ENCODE measurements at places on chromosomes 7 and 10.
A peak's percentile ranks its signal among the peaks of the same experiment; 100 is the strongest.

DNA sequence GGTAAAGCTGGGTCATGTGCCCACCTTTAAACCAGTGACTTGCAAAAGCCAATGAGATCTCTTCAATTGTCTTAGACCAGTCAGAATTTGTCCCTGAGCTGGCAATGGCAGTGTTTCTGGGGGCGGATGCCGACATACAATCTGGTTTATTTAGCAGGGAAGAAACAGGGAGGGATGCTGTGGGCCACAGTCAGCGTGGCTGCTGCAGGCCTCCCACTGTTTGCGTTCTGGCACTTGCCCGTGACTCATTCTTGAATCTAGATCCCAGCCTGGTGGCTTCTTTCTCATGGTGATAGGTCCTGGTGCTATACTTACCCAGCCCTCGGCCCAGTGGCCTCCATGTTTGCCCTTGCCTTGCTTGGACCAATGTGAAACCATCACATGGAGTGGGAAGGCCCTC lies 3.1 kb upstream of the CPA1 start:
- DNase-seq, result no peak

- no peak for DNase-seq
Observed at GRCh38 chr10:26357203-26357602, 80.9 kb upstream of the APBB1IP start.

DNA sequence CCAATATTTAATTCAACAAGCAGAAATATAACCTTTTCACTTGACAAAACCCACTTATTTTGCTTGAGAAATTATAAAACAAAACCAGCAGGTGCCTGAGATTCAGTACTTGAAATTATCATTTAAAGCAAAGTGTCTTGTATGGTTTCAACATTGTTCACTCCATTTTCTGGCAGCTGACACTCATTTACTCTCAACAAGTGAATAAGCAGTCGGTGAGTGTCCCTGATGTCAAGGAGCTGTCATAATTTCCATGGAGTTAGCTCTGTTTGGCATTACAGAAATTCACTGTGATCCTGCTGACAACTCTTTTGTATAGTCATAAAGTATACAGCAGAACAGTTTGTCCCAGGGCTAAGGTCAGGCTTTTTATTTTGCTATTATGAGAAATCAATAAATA lies 490.0 kb downstream of the CNTNAP2 start:
- DNase-seq, result no peak

DNA sequence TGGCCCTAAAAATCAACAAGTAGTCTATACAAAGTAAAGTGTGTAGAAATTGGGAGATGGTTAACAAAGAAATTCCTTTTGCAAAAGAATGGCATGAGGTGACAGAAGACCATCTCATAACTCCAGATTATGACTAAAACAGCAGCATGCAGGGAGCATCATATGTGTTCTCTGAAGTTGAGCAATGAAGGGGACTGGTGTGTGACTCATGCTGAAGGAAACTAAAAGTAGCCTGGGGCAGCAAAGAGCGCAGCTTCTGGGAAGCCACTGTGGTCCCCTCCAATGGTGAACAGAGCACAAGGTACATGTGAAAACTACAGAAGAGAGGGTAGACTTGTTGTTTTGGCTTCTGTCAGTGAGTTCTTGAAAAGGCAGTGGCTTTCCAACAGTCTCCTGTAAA lies 133.4 kb downstream of the MACC1 start:
- DNase-seq, result peak; percentile 8

DNA sequence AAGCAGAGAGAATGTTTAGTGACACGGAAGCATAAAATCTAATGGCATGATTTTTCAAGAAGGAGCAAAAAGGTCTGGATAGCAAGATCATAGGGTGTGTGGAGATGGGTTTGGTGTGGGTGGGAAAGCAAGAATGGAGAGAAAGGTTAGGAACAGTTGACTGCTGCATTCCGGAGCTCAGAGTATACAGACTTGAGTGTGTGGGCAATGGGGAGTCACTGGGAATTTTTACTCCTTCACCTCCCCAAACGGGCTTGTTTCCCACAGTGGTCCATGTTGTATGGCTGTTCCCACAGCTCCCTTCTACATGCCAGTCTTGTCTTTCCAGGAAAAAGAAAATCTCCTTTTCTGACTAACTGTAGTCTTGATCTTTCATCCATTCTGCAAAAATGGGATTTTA lies 122.1 kb downstream of the CDK6 start:
- no peak for DNase-seq

DNA sequence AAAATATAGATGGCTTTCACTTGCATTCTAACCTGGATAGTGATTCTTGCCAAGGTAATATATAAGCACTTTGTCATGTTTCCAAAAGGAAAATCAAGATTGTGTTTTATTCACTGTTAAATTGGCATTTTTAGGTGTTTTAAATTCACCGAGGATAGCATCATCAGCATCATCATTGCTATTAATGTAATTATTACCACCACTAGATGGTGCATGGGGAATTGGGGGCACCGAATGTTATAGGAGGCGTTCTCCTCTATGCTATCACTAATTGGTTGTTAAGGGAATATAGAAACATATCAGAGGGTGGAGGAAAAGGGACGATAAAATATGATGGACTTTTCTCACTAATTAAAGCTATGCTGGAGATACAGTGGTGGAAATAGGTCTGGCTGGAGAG lies 95.5 kb downstream of the CELF2 start:
- no peak for DNase-seq

- no peak for DNase-seq
Observed at GRCh38 chr7:47290867-47291266, 291.0 kb downstream of the TNS3 start.

GRCh38 chr7:132145466-132145865 lies 430.8 kb downstream of the PLXNA4 start:
- DNase-seq, result peak; percentile 59

DNA sequence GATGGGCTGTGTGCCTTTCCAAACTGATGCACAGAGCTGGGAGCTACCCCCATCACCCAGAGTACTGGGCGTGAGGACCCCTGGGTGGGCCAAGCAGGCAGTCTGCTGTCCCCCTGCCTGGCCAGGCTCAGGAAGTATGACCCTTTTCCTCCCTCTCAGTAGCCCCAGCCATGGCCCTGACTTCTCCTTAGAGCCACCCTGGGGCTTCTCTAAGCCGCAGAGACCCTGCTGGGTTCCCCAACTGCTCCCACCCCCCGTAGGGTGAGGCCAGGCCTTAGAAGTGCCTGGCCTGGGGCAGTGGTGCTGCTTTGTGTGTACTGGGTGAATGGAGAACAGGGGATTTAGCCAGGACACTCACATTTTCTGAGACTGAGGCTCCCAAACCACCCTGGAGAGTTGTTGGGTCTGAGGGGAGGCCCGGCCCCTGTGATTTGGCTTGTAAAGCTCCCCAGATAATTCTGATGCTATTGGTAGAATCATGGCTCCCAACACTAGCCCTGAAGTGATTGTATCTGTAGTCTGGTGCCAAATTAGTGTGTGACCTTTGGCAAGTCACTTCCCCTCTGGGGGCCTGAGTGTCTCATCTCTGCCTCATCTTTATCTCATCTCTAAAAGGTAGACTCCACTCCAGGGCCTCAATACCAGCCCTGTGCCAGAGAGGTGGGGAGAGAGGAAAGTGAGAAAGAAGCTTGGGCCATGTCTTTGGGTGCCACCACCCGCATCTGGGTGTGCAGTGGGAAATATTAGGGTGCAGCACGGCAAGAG lies 99.7 kb upstream of the PPIF start:
- DNase-seq, result no peak

- no peak for DNase-seq
Observed at GRCh38 chr10:76040107-76040829, 608.8 kb downstream of the LRMDA start.

DNA sequence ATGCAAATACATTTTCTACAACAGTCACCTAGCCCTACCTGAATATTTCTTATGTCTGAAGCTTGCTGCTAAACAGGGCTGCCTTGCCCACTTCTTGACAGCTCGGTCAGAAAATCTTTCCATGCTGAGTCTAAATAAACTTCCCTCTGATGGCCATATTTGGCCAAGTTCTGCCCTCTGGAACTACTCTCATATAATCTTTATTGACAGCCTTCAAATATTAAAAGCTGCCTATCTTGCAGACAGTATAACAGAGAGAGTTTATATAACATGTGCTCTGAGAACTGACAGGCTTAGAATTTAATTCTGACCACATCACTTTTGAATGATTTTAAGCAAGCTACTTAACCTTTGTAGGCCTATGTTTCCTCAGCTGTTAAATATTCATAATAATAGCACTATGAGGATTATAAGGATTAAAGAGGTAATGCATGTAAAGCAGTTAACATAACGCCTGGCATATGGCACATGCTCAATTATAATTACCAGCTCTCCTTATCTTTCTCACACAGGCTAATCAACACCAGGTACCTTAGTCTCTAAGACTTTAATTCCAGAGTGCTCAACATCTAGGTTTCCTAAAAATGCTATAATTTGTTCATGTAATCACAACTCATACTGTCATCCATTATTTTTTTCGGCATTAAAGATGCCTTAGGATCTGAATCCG lies 334.1 kb downstream of the HPSE2 start:
- DNase-seq, result no peak

- DNase-seq, result no peak
Observed at GRCh38 chr10:5656737-5657579, 9.4 kb downstream of the ASB13 start.

DNA sequence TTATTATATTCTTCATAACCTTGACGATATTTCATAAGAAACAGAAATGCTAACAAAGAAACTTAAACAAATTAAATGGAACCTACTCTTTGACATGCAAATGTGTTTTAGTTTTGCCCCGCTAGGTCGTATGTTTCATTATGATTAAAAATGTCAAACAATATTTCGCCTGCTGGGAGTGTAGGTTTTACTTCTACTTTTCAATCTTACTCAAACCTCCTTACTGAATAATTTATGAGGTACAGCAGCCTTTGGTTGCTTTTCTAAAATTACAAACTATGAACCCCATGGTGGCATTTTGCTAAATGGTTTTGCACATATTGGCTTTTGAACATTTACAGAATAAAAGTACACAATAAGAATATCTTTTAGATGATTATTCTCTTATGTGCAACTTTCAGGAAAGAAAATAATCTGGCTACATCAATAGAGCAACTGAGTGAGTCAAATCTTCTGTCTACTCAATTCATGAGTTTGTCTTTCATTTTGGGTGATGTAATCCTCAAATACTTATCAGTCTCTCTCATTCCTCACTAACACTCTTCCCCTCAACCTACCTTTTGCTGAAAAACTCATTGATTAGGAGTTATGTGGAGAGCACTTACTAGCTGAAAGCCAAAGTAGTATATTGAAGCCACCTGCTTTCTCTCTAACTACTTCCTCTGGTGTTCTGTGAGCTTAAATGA lies 1226.4 kb downstream of the XPNPEP1 start:
- no peak for DNase-seq

DNA sequence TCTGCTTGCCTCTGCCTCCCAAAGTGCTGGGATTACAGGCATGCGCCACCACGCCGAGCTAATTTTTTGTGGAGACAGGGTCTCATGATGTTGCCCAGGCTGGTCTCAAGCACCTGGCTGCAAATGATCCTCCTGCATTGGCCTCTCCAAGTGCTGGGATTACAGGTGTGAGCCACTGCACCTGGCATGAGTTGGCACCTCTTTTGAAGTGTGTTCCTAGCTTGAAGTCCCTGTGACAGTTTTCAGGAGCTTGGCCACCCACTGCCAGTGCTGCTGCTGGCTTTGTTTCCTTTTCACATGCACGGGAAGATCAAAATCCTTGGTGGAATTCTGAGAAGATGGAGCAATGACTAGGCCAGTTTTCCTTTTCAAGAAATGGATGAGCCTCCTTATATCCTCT lies 126.3 kb downstream of the NRP1 start:
- no peak for DNase-seq

GRCh38 chr7:143419880-143420279 lies 11.2 kb upstream of the EPHA1 start:
- no peak for DNase-seq

- DNase-seq, result no peak
Observed at GRCh38 chr7:1823376-1824150, 153.5 kb downstream of the ELFN1 start.

GRCh38 chr7:88759230-88760135 lies at the start of gene ZNF804B:
ZNF804B (plus strand) TSS chr7:88759700; CDS start chr7:88759977, 277 bp downstream.
- peak; percentile 69 for DNase-seq

DNA sequence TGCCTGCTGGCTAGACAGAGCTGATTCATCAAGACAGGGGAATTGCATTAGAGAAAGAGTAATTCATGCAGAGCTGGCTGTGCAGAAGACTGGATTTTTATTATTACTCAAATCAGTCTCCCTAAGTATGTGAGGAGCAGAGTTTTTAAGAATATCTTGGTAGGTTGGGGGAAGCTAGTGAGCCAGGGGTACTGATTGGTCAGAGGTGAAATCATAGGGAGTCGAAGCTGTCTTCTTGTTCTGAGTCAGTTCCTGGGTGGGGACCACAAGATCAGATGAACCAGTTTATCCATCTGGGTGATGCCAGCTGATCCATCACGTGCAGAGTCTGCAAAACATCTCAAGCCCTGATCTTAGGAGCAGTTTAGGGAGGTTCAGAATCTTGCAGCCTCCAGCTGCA lies 39.8 kb downstream of the FOXI2 start:
- DNase-seq, result no peak

DNA sequence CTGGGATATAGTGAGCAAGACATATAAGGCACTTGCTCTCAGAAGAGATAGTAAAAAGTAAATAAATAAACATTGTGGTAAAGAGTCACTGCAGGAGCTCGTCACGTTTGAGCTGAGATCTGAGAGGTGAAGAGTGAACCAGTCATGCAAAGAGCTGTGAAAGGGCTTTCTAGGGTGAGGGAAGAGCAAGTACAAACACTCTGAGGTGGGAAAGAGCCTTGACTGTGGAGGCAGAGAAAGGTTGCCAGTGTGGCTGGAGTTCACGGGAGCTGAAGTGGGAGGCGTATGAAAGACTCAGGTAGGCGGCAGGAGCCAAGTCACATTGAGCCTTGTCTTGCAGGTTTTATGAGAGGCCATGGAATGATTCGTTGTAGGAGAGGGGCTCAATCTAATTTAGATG lies 141.0 kb downstream of the C1GALT1 start:
- no peak for DNase-seq

DNA sequence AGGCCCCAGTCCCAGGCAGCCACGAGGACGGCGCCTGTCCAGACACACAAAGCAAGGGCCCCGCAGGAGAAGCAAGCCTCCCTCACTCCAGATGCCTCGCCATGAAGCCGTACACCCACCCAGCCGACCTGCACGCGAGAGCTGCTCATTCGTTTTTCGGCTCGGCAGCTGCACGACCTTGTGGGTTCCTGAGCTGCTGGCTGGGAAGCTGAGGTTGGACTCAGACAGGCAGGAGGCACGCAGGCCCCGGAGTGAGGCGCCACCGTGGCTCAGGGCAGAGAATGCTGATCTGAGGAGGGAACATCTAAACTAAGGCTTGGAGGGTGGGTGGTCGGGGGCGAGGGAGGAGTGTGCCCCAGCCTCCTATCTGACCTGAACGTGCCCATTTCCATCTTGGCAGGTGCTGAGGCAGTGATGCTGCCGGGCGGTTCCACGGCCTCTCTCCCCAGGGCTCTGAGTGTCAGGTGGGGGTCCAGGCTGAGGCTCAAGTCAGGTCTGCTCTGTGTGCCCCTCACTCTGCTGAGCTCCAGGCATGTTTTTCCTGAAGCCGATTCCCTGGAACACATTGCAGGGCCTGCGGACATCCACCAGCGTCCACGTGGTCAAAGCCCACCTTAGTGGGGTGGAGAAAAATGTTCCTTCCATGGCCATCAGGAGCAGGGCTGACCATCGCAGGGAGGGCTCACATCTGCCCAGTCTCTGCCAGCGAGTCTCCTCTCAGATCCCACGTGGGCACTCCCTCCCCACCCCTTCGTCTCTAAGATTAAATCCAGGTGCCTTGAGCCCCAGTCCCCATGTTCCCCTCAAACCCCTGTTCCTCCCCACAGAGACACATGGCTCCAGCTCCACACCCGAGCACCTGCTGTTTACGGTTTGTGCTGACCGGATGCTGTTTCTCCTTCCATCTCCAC lies 28.1 kb upstream of the FAM20C start:
- DNase-seq, result no peak

All from urothelium cell line (cell line).